ENCODE measurements at places on chromosomes 2 and 18.
A peak's percentile ranks its signal among the peaks of the same experiment; 100 is the strongest.

DNA sequence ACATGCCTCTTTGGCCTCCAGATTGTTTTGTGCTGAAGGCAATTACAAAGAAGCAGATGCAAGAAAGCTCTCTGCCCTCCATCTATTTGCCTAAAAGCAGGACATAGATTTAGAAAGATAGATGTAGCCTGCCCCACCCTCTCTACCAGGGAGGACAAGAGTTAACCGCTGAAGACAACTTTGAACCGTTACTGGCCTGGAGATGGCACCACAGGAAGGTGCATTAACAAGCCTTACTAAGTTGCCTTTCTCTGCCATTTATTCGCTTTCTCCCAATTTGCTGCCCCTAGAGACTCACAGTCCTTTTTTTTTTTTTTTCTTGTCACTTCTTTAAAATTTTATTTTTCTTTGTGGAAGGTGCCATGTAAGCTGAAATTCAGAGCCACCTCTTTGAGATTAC, 28.8 kb upstream of the RMDN2 start:
- no peak for DNase-seq

DNA sequence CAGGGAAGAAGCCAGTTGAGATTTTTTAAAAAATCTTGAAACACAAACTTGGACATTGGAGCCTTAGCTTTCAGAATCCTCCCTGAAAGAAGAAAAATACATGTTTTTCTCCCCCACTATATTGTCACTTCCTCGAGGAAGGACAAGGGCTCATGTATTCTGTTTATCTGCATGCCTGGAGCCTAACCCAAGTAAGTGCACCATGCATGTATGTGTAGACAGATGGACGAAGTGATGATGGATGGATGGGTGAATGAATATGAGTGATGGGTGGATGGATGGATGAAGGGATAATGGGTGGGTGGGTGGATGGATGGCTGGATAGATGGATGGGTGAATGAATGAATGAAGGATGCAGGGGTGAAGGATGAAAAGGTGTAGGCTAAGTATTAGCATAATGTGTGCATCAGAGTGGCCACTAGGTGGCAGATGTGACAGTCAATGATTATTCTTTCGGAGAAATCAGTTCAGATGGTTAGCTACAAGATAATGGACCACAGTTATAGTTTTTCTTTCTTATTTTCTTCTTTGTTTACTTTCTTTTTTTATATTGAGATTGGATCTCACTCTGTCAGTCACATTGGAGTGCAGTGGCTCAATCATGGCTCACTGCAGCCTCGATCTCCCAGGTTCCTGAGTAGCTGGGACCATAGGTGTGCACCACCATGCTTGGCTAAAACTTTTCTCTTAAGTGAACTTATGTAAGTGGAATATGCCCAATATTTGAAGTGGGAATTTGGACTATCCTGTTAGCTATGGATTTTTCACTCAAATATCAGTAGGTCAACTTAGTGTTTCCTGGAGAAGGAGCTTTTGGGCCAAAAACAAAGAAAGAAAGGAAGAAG, 18.5 kb upstream of the CCDC93 start:
- peak; percentile 26 for DNase-seq

GRCh38 chr2:152481881-152482583, 147.1 kb downstream of the FMNL2 start:
- DNase-seq = no peak

GRCh38 chr2:6368281-6368680, 497.4 kb downstream of the CMPK2 start:
- DNase-seq = no peak

All from activated naive CD4-positive, alpha-beta T cell treated with anti-CD3 and anti-CD28 coated beads, Interleukin-2, amount 50 U/mL, for 16 hours (primary cell).